HCEC 1CT (cell line): ENCODE measurements at places on chromosomes 11 and 22.

DNA sequence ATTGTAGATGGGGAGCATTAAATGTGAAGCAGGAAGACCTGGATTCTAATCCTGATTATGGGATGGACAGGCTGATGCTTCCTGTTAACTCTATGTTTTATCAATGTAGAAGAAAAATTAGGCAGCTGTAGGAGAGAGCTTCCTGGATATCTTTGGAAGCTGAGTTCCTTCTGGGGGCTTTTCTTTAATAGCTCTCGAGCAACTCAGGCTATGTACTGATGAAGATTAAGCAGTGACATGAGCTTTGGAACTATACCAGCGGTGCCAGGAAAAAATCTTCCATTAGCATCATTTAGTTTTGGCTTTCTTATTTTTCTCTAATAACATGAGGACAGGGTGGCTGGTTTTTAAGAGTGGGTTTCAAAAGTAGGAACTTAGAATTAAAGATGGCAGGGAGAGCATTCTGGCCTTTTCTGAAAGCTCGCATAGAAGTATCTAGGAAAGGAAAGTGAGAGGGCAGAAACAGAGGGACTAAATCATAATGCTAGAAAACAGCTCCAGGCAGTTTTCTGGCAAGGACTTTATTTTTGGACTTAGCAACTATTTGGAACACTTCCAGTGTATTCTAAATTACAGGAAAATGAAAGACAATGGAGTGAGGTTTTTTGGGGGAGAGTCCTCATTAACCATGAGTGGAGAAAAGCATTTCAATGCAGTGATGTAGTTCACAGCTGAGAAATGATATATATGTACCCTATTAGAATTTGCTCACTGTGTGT is 69.2 kb upstream of the RRM1 start:
- DNase-seq: no peak

GRCh38 chr11:60964801-60965200 is 6.7 kb upstream of the CD6 start:
- no peak for DNase-seq

DNA sequence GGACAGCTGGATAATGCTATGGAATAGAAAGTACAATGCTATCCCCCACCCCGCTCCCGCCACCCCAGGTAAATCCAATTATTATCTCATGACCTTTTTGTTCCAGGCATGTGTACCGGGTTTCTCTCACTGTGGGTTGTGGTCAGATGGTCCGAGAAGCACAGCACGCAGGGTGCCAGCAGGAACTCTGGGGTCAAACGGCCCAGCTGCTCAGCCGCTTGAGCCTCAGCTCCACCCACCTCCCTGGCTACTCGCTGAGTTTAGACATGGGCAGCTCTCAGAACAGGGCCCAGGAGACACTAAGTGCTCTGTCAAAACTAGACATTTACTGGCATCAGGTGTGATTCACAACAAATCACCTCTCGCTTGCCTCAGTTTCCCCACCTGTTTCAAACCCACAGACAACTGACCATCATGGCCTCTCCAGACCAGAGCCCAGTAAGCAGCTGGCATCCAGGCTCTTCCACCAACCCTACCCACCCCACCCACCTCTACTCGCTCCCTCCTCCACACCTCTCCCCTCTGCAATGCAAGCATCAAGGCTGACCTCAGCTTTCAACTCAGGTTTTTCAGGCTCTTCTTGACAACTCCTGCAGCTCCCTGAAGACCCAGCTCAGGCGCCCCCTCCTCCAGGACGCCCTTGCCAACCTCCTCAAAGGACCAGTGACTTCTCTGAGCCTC is 13.0 kb upstream of the MFNG start:
- DNase-seq: no peak

- DNase-seq: no peak
These were observed 209.1 kb downstream of the KIRREL3 start for GRCh38 chr11:126791446-126791845.
